ENCODE measurements at places on chromosomes 2 and 18.

DNA sequence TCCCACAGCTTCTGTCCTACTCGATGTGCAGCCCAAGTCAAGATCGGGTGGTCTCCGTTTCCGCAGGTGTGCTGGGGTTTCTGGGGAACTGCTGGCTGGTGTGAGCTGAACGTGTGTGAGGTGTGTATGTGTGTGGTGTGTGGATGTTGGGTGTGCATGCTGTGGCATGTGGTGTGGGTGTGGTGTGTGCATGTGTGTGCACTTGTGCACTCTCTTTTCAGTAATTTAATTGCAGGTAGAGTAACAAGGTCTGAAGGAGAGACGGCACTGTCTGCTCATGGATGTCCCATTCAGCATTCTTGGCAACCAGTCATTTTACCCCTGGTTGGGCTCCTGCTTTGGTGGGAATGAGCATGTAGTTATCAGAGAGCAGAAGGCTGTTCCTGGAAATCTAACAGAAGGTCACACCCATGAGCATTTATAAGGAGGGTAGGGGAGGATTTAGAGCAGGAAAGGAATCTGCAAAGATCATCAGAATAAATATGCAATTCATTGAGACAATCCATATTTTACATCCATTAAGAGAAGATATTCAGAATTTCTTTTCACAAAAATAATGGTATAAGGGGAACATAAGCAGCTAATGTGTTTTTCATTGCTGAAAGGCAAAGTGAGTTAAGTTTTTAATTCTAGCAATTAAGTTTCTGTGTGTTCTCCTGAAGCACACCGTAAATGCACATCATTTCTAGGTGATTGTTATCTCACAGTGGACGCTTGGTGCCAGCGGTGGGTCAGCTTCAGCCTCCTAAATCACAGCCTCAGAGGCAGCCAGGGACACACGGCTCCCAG, 60.7 kb downstream of the ADI1 start:
- no peak for DNase-seq

- DNase-seq, result peak; percentile 5
These were observed 14.4 kb downstream of the MGAT5 start for GRCh38 chr2:134268265-134268664.

DNA sequence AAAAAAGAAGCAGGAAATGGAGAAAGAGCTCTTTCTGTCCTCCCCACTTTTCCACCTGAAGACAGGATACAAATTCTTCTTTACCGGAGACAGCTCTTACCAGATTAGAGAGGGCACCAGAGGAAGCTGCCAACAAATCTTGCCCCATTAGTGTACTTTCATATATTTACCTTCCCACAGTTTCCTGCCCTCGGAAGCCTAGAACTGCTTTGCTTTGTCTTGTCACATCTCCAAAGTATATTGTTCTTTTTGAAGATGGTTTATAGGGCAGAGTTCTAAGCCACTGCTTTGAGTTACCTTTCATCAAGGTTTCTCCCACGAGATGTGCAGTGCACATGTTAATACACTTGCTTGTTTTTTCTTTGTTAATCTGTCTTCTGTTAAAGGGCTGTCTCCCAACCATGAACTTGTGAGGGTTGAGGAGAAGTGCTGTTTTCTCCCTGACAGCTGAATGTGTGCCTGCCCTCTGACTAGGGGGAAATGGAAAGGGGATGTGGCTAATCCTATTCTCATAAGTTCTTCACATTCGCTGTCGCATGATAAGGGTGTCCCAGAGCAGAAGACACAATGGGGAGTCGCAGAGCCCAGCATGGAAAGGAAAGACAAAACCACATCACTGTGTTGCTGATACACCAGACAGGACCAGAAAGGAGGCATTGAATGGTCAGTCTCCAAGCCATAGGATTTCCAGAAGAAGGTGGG, 24.2 kb downstream of the CENPA start:
- peak; percentile 6 for DNase-seq

GRCh38 chr2:222440673-222441422, 16.5 kb downstream of the SGPP2 start:
- no peak for DNase-seq

DNA sequence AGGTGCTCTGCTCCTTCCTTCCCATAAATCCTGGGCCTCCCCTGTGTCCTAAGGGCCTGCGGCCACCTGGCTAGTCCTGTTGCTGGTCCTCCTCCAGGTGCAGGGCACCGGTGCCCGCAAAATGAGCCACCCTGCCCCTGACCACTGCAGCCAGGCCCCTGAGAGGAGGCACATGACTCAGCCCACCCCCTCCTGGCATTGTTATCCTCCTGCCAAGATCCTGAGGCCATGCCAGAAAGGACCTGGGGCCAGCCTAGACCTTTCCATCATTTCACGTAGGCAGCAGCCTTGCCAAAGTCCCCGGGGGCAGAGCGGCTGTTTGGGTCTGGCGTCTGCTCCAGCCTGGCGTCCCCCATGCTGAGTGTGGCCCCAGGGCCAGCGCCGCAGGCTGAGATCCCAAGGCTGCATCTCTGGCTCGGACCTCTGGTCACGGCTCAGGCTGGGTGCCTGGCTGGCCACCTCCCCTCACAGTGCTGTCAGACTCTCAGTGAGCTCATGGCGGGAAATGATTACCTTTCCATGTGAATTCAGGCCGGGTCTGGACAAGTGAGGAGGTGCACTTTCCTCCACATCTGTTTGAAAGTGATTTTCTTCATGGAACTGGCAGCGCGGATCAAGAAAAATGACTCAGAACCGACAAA, 81.0 kb downstream of the NDUFA10 start:
- DNase-seq, result no peak

DNA sequence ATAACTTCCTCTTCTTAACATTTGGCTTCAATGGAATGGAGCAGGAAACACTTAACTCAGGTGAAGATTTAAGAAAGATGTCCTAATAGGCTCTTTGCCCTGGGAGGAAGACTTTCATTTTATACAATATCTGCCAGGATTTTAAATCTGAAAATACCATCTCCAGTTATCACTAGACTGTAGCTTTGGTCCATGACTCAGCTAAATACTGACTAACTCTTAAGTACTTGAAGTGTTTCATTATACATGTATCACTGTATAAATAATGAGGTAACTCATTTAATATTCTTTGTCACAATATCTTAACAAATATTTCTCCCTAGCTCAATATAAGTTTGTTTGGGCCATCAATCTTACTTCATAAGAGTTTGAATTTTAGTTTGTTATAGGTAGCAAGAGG, 34.7 kb downstream of the RBKS start:
- DNase-seq, result no peak

GRCh38 chr2:236054621-236055305, 113.4 kb downstream of the GBX2 start:
- no peak for DNase-seq
